ENCODE measurements at places on chromosomes 2 and 18. TPM values are rescaled to one million over a fixed set of nuclear protein-coding genes. Genes with fewer than 3 reads are reported as not detected.

Gene DYNAP
- not detected for total RNA-seq

Gene ZAP70
- 503 TPM for total RNA-seq

Gene ADGRF3
- total RNA-seq, result 1.5 TPM

Gene LYG1
- total RNA-seq, result 4.5 TPM

Gene NTSR2
- not detected for total RNA-seq

Gene SLC9A2
- not detected for total RNA-seq

DNA sequence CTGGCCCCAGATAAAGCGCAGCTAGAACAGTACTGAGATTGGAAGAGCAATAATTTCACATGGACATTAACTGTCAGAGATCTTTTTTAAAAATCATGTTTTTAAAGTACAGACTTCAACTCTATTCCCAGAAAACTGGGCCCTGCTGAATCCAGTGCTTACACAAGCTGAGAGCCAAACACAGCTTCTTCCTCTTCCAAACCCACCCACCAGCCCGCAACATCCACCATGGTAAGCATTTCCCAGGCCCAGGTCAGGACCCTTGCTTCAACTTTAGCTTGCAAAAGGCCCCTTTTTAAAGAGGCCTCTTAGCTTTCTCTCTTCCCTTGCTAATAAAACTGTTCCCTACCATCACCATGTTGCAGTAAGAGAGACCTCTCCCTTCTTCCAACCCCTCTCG is 2.1 kb downstream of the AAK1 start:
- DNase-seq, result no peak

GRCh38 chr18:79123948-79124347 is 54.8 kb downstream of the ATP9B start:
- no peak for DNase-seq

DNA sequence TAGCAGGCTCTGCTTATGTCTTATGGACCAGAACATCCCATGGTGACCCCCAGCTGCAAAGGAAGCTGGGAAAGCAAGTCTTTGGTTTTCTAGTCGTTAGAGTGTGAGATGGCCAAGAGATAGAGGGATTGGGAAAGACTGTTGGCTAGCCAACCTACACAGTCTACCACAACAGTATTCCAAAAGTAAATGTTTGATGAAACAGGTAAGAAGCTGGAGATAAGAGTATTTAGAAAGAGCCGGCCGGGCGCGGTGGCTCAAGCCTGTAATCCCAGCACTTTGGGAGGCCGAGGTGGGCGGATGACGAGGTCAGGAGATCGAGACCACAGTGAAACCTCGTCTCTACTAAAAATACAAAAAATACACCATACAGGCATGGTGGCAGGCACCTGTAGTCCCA is 124.4 kb downstream of the GALNT1 start:
- no peak for DNase-seq

GRCh38 chr2:72745679-72746368 is 80.0 kb downstream of the EXOC6B start:
- no peak for DNase-seq

- no peak for DNase-seq
Observed at GRCh38 chr2:235230821-235231601, 262.8 kb upstream of the AGAP1 start.

DNA sequence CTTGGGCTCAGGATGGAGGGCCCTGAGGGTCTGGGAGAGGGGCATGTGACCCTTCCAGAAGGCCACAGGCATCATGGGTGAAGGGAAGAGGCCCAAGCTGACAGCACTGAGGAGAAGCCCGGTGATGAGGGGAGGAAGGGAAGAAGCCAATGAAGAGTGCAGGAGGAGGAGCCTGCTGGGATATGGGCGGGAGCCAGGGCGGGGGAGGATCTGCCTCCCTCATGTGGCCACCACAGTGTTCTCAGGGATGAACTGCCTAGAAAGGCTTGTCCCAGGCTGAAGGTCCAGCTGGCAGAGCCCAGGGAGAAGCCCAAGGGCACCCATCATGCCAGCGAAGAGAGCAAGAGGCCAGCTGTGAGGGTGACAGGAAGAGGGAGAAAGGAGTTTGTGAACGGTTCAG is 24.6 kb upstream of the PLB1 start:
- DNase-seq, result no peak

DNA sequence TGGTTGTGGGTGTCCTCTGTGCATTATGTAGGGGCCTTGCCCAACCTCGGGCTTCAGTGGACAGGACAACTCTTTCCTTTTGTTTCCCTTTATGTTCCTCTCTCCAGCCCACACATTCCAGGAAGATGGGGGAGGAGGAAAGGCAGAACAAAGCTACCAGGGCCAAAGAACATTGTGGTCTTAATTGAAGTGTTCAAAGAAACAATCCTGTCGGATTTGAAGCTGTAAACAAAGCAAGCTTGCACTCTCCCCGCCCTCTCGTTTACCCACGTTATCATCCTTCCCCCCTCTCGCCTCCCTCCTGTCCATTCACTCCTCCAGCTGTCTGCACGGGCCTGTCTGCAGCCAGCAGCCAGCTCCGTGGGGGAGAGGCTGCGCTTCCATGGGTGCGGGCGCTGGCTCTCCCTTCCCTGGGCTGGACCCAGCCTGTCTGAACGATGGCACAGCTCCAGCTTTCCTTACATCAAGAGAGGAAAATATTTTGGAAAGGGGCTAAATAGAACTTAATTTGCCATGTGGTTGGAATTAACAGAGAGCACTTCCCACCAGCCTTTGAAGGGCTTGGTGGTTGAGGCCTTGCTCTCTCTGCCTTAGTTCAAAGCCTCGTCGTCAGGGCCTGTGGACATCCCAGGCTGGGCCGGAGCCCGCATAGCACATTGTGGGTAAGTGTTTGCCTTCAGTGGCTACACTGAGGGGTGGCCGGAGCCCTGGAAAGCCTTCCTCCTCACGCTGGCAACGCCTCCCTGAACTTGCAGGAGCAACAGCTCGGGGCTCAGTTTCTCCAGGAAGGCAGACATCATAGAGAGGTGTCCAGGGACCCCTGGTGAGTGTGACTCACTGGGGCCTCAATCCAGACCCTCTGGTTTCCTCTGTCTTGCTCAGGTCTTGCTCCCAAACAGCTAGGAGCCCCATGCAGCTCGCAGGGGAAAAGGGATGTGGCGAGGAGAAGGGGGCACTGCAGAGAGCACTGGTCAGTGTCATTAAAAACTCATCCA is 60.6 kb upstream of the HS6ST1 start:
- no peak for DNase-seq

DNA sequence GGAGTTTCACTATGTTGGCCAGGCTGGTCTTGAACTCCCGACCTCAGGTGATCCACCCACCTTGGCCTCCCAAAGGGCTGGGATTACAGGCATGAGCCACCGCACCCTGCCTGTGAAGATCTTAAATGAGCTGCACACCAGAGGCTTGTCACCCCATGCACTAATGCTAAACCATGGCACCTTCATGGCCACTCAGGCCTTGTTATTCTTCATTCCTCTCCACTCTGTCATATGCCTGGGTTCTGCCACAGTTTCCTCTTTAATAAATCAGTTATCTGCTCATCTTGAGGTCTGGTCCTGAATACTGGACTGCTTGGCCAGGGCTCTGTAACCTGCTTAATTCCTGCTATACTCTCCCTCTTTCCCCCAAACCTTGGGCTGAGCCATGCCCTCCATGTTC is 303.9 kb upstream of the FBXO11 start:
- DNase-seq, result no peak

DNA sequence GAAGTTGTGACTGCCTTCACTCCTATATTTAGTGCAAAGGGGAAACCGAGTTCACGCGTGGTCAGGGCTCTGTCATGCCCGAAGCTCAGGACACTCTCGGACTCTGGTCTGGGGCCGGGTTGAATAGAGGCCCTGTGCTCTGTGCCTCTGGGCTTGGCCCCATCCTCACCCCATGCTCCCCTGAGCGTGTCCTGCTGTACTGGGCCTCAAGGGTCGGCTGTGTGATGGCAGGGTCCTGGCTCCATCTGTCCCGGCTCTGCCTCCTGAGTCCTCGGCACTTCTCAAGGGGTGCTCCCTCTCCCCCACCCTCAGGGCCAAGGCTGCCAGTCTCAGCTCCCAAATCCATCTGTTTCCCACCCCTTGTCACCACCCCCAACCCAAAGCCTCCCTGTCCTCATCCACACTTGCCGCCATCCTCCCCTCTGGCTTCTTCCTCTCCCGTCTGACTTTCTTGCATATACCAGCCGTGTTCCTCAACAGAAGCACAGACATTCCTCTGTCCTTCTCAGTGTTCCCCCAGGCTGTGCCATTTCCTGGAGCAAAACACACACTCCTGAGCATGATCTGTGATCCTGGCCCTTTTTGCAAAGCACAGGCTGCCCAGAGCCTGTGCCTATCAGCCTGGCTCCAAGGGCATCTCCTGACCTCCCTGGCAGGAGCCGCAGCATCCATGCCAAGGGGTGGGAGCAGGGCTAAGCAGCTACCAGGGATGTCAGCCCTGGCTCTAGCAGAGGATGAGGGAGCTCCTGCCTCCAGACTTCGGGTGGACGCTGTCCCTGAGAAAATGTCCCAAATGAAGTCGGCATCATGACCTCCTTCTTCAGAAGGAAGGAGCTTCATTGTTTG is 64.2 kb upstream of the OTOS start:
- no peak for DNase-seq

DNA sequence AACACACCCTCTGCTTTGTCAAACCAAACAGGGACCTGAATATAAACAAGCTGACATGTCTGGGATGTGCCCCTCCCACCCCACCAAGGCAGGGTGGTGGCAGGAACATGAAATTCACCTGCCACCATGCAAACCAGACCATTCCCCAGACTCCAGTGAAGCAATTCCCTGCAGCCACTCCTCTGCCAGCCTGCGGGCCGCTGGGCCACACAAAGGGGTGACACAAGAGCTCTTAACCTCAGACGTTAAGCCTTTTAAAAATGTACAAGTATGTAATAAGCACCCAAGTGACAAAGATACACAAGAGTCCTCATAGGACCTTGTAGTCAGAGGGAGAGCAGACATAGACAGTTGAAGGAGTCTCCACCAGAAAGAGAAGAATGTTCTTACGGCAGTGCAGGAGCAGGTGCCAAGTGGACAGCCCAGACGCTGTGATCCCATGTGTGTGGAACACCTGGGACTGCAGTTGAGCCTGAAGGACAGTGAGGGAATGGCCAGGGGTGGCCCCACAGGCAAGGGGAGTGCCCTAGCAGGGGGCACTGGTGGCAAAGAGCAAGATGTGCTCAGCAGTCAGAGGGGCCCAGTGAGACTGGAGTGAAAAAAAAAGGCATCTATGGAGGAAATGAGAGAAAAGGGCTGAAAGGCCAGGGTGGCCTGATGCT is 36.9 kb downstream of the CRACDL start:
- no peak for DNase-seq

DNA sequence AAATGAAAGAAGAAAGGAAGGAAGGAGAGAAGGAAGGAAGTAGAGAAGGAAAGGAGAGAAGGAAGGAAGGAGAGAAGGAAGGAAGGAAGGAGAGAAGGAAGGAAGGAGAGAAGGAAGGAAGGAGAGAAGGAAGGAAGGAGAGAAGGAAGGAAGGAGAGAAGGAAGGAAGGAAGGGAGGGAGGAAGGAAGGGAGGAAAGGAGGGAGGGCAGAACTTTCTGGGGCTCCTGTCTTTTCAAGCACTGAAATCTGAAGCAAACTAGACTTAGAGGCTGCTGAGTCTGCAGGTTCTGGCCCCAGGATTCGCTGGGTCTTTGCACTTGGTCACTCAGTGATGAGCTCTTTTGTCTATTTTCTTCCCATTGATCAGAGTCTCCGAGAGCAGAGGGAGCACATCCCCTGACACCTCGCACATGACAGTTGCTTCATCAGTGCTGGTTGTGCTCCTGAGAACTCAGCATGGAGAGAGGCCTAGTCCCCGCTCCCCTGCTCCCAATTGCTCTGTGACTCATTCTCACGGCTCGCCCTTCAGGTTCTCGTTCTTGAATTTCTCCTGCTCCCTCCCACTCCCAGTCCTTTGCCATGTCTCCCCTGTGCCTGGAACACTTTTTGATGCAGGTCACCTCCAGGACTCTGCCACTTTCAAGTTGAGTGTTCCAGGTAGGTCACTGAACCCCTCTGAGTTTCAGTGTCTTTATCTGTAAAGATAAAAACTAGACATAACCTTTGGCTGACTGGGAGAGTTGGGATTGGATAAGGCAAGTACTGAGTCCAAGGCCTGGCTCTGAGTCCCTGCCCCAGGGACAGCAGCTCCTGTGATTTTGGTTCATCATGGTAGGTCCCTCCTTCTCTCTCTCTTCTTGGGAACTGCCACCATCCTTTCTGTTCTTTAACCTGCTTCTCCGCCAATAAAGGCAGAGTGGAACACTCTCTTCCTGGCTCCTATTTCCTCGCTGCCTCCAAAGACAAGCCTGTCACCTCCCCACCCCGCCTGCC is 55.2 kb downstream of the TNP1 start:
- no peak for DNase-seq

- DNase-seq, result no peak
Observed at GRCh38 chr2:150280231-150280630, 207.2 kb downstream of the RND3 start.

DNA sequence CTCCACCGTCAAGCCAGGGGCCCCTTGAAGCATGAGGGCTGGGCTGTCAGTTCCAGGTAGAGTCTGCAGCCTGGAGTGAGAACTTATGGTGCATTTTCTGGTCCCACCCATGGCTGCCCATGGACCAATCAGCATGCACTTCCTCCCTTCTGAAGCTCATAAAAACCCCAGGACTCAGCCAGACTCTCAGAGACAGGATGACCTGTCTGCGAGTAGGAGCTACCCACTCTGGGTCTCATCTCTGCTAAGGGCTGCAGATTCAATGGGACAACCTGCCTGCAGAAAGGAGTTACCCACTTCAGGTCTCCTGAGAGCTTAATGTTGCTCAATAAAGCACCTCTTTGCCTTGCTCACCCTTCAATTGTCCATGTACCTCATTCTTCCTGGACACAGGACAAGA is 9.4 kb upstream of the DUSP19 start:
- no peak for DNase-seq

All from naive thymus-derived CD8-positive, alpha-beta T cell (primary cell).